ENCODE measurements at places on chromosomes 3 and 15.

- no peak for DNase-seq
These were observed 432 bp upstream of the RAD54L2 start for GRCh38 chr3:51538115-51538458.

- DNase-seq, result no peak
These were observed 5.7 kb upstream of the GNB5 start for GRCh38 chr15:52196891-52197290.

DNA sequence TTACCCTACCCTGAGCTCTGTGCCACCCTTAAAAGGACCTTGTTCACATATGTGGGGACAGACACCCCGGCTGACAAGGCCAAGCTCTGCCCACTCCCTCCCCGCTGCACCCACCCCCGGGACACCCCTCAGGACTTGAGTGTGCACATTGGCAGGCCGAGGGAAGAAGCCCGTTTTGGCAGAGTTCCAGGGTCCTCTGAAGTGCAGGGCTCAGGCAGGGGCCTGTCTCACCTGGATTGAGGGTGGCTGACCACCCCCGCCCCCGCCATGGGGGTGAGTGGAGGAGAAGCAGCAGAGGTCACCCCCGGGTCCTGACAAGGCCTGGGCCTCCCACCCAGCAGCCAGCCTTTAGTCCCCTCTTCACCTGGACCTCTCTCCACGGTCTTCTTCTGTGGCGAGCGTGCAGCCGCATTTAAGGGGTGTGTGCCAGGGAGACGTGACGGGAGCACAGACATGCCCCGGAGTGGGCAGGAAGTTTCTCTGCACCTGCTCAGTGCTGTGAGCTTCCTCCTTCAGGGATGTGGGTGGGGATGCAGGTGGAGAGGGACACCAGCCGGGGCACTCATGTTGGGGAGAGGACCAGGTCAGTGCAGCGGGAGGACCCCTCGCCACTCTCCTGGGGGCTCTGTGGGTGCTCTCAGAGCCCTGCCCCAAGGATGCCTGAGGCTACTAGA, 50.7 kb downstream of the LINGO1 start:
- DNase-seq, result no peak

DNA sequence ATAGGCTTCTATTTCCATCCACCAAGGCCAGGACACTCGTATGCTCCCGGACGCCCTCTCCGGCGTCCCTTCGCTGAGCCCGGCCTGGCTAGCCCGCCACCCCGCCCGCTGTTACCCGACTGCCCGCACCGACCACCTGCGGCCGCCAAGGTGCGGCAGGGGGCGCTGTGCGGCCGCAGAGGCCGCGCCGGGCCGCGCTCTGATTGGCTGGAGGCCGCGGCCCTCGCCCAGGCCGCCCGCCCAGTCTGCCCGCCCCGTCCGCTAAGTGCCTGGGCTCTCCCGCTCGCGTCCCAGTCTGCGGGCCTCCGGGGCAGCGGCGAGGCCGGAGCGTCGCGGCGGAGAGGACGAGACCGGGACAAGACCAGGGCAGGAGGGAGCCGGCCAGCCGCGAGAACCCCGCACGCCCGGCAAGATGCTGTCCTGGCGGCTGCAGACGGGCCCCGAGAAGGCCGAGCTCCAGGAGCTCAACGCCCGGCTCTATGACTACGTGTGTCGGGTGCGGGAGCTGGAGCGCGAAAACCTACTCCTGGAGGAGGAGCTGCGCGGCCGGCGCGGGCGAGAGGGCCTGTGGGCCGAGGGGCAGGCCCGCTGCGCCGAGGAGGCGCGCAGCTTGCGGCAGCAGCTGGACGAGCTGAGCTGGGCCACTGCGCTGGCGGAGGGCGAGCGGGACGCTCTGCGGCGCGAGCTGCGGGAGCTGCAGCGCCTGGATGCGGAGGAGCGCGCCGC, at the start of gene SYNM:
Gene SYNM, plus strand, starts transcription at position 293 of the 726 bp plus-strand sequence. Its CDS starts 120 bp downstream, at position 413.
- peak; percentile 69 for DNase-seq

All from renal pelvis (tissue), 12 donors.